Eye (tissue), 1 donor: ENCODE measurements at places on chromosomes 7 and 10.

DNA sequence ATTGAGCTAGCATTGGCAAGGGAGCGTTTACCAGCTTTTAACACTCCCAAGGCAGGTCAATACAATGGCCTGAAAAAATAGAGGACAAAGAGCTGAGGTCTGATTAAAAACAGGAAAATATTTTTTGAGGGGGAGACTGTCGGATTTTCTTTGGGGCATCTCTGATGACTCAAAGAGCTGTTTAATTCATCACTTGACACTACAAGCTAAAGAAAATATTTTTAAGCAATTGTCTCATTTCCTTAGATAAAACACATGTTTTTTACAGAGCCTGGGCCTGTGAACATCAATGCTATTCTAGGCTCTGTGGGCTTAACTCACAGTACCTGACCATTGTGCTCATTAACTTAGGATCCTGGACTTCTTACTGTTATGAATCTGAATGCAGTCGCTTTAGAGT is 100.8 kb downstream of the NRP1 start:
- DNase-seq: no peak

- no peak for DNase-seq
Measured at GRCh38 chr7:31875424-31875823, 188.4 kb downstream of the PPP1R17 start.

DNA sequence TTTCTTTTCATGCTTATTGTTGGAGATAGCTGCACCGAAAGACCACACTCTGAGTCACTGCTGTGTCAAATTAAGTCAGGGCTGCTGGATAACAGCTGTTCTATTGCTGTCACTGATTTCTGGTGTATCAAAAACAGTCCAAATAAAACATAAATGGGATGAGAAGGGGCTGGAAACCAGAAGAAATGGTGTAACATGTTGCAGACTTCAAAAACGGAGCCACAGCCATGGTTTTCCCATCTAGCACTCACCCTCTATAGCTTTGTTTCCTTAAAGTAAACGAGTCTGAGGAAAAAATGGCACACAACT is 103.3 kb upstream of the DIP2C start:
- no peak for DNase-seq

- no peak for DNase-seq
Measured at GRCh38 chr10:84308481-84309304, 19.7 kb upstream of the CCSER2 start.

- DNase-seq: no peak
Measured at GRCh38 chr7:119572541-119572940, 700.4 kb upstream of the KCND2 start.
